ENCODE measurements at places on chromosomes 7 and 10.

- no peak for DNase-seq
These were observed 9.5 kb upstream of the ING3 start for GRCh38 chr7:120941064-120941463.

- no peak for DNase-seq
These were observed 68.8 kb upstream of the RSU1 start for GRCh38 chr10:16886031-16886430.

DNA sequence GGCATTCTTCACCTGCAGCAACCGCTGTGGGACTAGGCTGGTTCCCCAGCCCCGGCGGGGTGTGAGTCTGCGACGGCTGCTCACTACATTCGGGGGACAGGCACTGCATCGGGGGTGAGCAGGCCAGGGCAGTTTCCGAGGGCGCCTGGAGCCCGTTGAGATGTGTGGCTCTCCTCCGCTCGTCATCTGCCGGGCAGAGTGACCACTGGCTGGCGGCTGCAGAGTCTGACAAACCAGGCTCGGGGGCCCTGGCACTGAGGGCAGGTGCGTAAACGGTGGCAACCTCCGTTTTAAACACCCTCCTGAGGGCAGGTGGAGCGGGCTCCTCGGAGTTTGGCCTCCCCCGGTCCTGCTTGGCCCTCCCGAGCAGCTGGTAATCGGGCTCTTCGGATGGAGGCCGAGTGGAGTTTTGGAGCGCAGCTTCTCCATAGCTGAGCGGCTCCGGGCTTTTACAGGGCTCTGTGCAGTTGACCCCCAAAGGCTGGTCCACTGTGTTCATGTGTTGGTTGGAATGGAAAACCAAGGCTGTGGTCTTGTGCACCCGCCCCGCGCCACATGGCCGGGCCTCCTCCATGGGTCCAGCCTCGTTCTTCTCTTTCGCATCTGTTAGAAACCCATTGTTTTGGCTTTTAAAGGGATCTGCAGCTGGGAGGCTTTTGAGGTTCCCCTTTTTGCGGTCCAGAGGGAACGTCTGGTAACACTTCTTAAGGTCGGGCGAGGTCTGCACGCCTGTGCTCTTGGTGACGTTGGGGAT, 20.9 kb downstream of the INSYN2A start:
- no peak for DNase-seq

- no peak for DNase-seq
These were observed 13.3 kb downstream of the ZCCHC24 start for GRCh38 chr10:79431891-79432831.

- no peak for DNase-seq
These were observed 113.2 kb upstream of the GPR26 start for GRCh38 chr10:123552760-123553554.

DNA sequence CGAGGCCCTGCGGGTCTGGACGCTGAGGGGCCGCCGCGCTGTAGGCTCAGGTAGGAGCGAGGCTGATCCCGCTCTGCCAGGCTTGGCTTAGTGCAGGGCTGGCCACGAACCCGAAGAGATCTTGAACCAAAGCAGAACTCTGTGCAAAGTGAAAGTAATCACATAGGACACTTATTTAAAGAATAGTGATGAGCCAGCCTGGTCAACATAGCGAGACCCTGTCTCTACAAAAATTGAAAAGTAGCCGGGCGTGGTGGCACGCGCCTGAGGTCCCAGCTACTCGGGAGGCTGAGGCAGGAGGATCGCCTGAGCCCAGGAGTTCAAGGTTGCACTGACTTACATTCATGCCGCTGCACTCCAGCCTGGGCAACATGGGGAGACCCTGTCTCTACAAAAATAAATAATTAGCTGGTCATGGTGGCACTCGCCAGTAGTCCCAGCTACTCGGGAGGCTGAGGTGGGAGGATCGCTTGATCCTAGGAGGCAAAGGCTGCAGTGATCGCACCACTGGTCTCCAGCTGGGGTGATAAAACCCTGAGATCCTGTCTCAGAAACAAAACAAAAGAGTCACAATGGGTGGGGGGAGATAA, 541 bp downstream of the ZSCAN25 start:
- DNase-seq: no peak

GRCh38 chr10:3482200-3482993, 302.6 kb downstream of the KLF6 start:
- DNase-seq: peak; percentile 24

GRCh38 chr7:151814400-151815009, 62.4 kb downstream of the PRKAG2 start:
- DNase-seq: no peak

DNA sequence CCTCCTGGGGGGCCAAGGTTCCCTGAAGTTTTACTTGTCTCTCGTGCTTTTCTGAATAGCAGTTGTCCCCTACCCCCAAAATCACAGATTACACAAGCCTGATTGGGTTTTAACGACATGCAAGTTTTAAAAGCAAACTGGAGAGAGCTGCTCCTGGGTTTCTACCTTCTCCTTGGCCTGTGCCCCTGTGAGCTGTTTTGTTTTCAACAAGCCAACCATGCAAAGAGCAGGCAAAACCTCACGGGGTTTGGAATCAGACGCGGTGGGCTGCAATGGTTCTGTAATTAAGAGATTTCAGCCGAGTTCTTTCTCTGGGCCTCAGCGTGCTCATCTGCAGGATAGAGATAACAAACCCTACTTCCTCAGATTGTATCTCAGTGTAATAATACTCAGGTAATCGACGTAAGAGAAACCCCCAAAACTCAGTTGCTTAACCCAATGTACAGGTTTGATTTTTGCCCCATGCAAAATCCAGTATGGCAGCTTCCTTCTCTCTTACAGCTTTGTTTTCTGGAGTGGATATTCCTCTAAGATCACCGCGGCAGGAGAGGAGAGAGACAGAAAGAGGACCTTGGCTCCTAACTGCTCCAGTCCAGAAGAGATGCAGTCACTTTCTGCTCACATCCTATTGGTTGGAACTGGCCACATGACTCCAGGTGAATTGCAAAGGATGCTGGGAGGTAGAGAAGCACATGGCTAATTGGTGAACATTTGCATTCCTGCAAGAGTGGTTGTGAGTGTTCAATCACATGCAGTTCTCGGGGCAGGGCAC, 42.0 kb downstream of the MYL10 start:
- DNase-seq: no peak

- DNase-seq: no peak
These were observed 15.0 kb downstream of the DAGLB start for GRCh38 chr7:6432781-6433180.

DNA sequence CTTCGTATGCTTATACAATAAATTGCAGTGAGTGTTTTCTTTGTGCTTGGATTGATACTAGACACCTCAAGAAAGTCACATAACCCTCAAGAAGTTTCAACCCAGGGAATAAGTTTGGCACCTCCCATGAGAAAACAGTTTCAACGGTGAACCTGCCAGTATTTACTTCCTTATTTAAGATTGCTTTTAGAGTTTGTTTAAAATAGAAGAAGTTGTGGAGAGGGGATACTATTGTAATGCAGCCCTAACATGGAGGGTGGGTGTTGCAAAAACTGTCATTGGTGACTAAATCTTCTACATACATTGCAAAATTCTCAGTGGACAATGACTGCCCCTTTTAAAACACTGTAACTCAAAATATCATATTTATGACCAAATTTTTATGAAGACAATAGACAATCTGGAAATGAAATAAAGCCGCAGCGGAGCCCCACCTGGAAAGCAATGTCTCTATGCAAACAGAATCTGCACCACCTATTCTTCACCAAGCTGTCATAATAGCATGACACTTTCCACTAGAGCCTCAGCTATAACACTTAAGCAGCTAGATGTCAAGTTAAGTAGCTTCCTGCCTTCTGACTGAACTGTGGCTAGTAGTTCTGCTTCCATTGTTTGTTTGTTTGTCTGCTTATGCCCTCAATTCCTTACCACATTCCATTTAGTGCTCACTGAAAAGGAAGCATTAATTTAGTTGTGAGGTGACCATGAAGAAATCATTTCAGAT, 98.2 kb downstream of the MDFIC start:
- no peak for DNase-seq

DNA sequence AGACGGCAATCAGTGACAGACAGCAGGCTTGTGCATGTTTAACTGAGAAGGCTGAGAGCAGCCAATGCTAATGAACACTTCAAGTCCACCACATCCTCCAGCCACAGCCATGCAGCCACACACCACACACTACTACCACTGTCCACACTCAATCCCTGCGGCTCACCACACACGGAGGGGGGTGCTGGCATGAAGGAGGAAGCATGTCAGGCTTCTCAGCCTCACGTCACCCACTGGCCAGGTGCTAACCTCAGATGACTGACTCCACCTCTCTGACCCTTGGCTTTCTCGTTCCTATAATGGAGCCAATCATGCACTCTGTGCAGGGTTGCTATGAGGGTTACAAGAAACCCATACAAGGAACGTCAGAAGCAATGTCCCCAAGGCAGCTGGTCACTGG, 165.4 kb upstream of the RNF32 start:
- no peak for DNase-seq

GRCh38 chr7:80942261-80943041, 23.6 kb upstream of the SEMA3C start:
- DNase-seq: peak; percentile 33

- DNase-seq: no peak
These were observed 107.4 kb upstream of the ABCB5 start for GRCh38 chr7:20508109-20508508.

DNA sequence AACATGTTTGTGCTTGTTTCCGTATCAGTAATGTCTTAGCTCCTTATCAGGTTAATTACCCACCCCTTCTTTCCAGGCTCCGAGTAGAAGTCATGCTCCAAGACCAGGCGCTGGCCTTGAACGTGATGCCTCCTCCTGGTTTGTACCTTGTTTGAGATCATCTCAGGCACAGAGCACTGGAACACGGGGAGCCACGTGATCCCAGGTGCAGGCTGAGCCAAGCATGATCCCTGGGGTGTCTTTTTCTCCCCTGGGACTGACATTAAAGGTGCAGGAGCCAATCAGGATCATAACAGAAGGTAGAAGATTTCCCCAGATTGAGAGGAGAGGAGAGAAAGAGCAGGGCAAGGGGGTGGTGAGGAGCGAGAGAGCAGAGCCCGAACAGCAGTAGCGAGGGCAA, 626.1 kb upstream of the GALNT17 start:
- DNase-seq: no peak

DNA sequence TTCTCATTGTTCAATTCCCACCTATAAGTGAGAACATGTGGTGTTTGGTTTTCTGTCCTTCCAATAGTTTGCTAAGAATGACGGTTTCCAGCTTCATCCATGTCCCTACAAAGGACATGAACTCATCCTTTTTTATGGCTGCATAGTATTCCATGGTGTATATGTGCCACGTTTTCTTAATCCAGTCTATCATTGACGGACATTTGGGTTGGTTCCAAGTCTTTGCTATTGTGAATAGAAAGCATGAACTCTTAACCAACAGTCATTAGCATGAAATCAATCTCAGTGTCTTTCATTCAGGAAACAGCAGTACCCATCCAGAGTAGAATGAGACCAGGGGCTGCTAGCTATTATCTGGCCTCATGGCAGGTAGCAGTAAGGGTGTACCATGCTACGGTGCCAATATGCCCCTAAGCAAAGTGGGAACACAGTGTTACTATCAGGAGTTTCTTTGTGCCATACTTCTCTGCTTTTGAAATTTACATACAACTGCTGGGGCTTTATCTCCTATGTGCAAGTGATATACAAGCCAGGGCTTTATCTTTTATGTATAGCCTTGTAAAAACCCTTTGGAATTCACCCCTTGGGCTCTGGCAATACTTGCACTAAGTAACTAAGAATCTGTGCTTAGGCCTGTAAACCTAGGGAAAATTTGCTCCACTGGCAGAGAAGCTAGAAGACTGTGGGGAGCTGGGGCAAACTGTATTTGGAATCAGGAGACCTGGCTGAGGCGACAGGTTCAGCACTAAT, 5.4 kb downstream of the PON2 start:
- no peak for DNase-seq

DNA sequence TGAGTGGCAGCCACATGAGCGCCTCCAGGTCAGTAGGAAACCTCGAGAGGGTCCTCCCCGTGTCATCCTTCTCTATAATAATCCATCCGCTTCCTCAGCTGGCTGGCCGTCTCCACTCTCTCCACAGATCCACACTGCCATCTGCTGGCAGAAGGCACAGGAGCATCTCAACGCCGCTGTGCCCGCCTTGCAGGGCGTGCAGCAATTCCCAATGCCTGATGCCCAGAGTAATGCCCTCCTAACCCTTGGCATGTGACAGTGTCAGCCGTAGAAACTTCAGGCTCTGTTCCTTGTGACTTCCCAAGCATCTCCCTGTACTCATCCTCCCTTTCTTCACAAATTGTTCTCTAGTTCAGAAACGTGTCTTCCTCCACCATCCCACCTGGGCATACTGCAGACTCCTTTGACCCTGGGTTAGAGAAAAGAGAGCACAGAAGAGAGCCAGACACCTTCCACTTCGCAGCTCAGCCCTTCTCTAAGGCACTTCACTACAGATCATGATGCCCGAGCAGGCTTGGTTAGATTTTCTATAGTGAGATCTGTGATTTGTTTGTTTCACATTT, 70.8 kb downstream of the XPNPEP1 start:
- DNase-seq: peak; percentile 46

All from GOT3 (cell line).